ENCODE measurements at places on chromosomes 6 and 20. TPM values are rescaled to one million over a fixed set of nuclear protein-coding genes. Genes with fewer than 3 reads are reported as not detected.

The STX11 gene
- 14.0 TPM for total RNA-seq

The FAM184A gene
- total RNA-seq = 3.6 TPM

The NPEPL1 gene
- total RNA-seq = 57.6 TPM

DNA sequence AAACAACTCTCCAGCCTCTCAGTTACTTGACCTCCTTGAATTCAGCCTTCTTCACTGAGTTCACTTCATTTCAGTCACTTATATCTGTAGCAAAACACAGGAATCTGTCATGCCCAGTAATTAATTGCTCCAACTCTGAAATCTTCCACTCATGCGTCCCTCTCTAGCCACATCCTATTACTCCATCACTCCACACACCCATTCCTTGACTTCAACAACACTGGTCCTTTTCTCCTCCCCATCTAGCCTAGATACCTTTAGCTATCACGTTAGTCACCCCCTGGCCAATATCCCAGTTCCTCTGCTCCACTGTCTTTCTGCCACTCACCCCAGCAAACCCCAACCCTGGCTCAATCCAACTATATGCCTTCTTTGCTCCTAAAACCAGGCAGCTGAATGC, 7.7 kb downstream of the ZHX3 start:
- no peak overlapping the region for H3K4me3 ChIP-seq
- no peak for DNase-seq
- H3K27me3 ChIP-seq = no peaks in the 10 kb centered on the region
- no peaks in the 10 kb centered on the region for H3K36me3 ChIP-seq

- H3K27ac ChIP-seq = no peak overlapping the region
- DNase-seq = no peak
- no peaks in the 10 kb centered on the region for H3K36me3 ChIP-seq
- H3K4me3 ChIP-seq = no peak overlapping the region
- H3K4me1 ChIP-seq = no peaks in the 10 kb centered on the region
- no peaks in the 10 kb centered on the region for H3K27me3 ChIP-seq
These were observed 151.4 kb downstream of the ID4 start for GRCh38 chr6:19988555-19988954.

DNA sequence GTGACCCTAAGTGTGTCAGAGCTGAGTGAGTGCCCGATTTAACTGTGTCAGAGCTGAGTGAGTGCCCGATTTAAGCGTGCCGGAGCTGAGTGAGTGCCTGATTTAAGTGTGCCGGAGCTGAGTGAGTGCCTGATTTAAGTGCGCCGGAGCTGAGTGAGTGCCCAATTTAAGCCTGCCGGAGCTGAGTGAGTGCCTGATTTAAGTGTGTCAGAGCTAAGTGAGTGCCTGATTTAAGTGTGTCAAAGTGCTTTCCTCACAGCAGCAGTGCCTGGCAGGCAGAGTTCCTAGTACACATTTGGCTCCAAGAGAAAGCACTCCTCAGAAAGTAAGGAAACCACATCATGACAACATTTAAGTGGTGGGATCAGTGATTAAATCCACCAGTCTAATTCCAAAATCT, 13.2 kb downstream of the SERAC1 start:
- H3K4me3 ChIP-seq = no peak overlapping the region
- no peak for DNase-seq
- no peaks in the 10 kb centered on the region for H3K27me3 ChIP-seq
- no peaks in the 10 kb centered on the region for H3K4me1 ChIP-seq
- H3K36me3 ChIP-seq = no peaks in the 10 kb centered on the region
- H3K27ac ChIP-seq = no peak overlapping the region

- no peak for DNase-seq
- H3K4me3 ChIP-seq = no peak overlapping the region
These were observed 111.8 kb upstream of the FRMD1 start for GRCh38 chr6:168190646-168191443.

DNA sequence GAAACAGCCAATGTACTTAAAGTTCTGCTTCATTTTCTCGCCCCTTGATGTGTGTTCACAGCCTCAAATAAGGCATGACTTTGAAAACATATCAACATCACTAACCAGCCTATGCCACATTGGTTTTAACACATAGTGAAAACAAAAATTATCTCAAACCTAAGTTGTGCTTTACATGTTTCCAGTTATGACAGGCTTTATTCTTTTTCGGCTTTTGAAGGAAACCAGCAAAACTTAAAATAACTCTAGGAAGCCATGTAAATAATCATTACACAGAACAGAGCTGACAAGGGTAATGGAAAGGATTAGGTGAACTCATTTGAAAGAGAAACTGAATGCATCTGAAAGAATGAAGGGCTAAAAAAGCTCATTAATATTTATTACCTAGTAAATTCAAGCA, 42.1 kb downstream of the BMP5 start:
- DNase-seq = no peak
- H3K4me1 ChIP-seq = no peaks in the 10 kb centered on the region
- H3K27ac ChIP-seq = no peak overlapping the region
- no peaks in the 10 kb centered on the region for H3K36me3 ChIP-seq

Measured in tibial nerve (tissue), 4 donors.